ENCODE measurements at places on chromosomes 2 and 18.

GRCh38 chr18:22517356-22517755 is 99.6 kb upstream of the CTAGE1 start:
- DNase-seq = no peak

DNA sequence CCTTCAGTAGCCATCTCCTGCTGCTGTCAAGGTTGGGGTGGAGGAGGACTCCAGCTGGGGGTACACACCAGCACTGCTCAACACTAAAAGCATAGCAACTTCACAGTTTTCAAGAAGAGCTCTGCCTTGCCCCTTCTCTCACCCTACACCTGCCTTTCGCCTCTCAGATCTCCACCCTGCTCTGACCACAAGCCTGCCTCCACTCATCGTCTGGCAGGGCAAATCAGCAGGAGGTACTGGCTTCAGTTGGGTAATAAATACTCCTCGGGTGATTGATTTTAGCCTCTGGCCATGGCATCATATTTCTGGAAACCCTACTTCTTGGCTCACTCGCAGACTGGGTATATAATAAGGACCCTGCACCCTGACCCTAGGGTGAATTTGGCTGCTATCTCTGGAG is 3.1 kb upstream of the PRKAG3 start:
- no peak for DNase-seq

DNA sequence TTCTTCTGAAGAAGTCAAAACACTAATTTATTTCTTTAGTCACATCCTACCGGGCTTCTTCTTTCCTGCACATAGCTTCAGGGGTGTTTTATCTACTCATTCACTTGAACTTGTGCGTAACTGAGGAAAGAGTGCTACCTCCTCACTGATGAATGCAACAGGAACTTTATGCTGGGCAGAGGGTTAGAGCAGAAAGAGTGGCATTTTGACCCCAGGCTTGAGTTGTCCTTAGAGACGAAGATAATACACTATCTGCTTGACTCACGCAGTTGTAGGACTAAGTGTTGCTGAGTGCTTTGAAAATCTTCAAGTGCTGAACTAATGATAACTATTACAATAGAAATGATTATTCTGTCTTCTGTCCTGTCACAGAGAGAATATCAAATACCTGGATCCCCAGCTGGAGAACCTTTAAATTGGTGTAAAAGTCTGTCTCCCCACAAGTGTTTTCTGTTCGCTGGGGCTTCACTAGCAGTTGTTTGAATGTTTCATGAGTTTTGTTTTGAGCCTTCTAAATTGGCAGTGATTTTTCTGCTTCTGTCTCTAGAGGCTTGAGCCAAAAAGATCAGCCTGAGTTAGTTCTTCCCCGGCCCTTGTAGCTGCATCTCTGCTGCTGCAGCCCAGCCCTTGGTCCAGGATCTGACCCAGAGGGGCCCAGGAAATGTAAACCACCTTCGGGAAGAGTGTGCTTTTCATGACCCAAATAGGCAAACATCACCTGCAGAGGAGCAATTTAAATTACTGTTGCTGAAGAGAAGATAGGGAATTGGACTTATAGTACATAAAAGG is 86.3 kb upstream of the LGALSL start:
- DNase-seq = no peak

DNA sequence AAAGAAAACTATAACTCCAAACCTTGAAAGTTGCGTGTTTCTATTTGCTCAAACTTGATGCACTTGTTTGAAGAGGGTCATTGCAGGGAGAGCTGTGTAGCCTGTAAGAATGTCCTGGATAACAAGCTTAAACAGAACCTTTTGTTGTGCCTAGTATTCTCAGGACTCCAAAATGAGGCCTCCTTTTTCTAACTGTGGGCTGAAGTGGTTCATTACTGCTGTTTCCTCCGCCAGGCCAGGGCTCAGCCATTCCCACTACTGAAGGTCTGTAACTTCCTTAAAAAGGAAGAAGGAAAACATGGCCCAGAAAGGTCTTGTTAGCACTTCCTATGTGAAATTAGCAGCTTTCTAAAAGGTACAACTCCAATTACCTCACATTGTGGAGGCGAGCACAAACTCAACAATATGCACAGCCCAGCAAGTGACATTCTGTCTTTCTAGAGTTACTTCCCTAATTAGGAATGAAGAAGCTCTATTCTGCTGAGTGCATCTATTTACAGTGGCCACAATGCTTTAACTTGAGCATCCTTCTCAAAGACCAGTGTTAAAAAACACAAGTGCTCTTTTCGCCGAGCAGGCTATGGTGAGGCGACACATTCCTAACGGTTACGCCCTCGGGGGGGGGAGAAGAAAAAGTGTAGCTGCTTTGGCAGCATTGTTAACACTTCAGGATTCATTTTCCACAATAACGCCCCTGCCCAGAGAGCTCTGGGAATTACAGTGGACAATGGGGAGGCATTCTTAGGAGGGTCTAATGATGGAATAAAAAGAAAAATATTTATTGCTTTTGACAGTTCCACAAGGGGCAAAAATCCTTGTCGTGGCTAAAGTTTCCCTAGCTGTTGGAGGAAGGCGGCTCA is 136.9 kb upstream of the SIX3 start:
- no peak for DNase-seq

GRCh38 chr2:192467953-192468660 is 273.4 kb upstream of the TMEFF2 start:
- no peak for DNase-seq

GRCh38 chr18:75500545-75500944 is 73.0 kb upstream of the SMIM21 start:
- DNase-seq = no peak
